EH (cell line): ENCODE measurements at places on chromosomes 1 and 21.

- no peak for DNase-seq
Measured at GRCh38 chr1:191662746-191663145, 495.5 kb upstream of the RGS18 start.

DNA sequence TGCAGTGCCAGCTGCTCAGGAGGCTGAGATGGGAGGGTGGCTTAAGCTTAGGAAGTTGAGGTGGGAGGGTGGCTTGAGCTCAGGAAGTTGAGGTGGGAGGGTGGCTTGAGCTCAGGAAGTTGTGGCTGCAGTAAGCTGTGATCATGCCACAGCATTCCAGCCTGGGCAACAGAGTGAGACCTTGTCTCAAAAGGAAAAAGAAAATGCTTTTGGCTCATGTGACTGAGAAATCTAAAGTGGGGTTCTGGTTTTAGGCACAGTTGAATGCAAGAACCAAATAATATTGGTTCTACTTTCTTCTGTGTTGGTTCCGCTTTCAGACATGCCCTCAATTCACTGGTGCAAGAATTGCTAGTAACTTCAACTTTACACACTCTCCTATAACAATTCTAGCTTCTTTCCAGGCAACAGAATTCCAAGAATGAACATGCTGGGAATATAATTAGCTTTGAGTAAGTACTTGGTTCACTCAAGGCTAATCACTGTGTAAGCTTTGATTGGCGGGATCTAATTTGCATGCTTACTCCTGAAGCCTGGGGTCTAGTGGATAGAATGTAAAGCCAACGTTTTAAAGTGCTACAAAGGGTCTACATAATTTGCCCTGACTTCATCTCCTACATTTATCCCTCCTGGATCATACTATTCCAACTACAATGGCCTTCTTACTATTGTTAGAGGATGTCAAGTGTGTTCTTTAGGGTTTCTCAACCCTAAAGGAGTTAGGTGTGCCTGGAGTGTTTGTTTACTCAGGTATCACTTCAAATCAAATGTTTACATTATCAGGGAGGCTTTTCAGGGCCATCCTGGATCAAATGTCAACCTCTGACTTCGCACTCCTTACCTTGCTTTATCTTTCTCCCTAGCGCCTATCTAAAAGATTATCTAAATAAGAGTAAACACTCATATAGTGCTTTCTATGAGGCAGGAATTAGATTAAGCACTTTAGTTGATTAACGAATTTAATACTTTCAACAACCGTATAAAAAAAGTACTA, 115.1 kb downstream of the SLC16A1 start:
- peak; percentile 25 for DNase-seq

DNA sequence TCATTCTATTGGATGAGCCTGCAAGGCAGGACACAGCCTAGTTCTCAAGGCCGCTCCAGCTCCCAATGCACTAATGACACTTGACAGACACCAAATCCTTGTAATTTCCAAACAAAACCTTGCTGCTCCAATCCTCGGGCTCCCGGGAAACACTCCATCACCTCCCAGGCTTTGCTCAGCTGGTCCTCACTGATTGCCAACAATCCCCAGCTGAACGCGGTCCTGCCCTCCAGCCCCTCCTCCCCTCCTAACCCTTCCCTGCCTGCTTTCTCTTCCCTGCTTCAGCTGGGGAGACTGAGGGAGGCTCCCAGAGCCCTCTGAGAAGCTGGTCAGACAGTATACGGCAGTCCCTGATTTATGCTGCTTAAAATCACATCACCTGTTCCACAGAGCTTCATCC, 114.4 kb upstream of the TNR start:
- DNase-seq = no peak

DNA sequence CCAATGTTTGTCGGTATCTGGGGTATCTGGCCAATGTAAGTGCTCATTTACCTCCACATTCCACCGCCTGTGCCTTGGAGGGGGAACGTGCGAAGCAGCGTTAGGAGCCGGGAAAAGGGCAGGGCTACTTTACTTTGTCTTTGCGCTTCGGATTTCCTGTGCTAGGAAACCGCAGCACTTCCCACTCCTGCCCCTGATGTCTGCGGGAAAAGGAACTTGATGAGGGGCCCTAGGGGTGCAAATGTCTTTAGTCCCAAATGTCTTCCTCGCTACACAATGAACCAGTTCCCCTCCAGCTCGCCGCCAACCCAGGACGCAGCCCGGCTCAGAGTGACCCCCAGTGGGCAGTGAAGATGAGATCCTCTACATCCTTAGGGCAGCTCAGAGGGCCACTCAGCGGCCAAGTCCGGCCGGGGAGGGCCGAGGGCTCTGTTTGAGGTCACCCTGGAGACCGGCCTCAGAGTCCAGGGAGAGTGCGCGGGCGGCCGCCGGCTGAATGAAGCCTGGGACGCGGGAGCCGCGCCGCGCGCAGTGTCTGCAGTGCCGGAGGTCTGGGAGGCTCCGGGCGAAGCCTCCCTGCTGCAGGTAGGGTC, at the start of gene DYNLT5:
Gene DYNLT5 (plus strand): TSS at position 460 of the 593 bp plus-strand sequence. CDS start 2,200 bp downstream, outside the sequence.
- peak; percentile 71 for DNase-seq

DNA sequence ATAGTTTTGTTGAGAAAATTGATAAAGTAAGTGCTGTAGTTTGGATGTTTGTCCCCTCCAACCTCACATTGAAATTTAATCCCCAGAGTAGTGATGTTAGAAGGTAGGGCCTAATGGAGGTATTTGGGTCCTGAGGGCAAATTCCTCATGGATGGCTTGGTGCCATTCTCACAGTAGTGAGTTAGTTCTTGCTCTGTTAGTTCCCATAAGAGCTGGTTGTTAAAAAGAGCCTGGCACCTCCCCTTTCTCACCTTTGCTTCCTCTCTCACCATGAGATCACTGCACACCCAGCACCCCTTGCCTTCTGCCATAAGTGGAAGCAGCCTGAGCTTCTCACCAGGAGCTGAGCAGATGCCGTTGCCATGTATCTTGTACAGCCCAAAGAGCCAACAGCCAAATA, 354.8 kb upstream of the NFIA start:
- DNase-seq = no peak

DNA sequence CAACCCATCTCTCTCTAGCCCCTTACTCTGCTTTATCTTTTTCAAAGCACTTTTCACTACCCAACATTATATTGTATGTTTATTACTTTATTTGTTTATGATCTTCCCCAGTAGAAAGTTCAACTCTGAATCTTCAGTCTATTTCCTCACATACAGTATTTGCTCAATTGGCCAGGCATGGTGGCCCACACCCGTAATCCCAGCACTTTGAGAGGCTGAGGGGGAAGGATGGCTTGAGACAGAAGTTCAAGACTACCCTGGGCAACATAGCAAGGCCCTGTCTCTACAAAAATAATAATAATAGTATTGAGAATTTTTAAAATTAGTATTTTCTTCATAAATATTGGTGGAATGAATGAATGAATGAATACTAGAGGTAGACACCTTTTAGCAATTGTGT, 1.2 kb downstream of the STPG1 start:
- no peak for DNase-seq

DNA sequence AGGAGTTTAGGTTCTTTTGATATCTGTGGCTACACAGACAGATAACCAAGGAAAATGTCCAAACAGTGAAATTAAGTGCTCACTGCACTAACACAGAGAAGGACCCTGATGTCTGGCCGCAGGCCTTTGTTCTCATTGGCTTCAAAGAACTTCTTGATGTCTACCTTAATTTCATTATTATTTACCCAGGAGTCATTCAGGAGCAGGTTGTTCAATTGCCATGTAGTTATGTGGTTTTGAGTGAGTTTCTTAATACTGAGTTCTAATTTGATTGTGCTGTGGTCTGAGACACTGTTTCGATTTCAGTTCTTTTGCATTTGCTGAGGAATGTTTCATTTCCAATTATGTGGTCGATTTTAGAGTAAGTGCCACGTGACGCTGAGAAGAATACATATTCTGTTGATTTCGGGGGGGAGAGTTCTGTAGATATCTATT, 15.2 kb upstream of the LGALS8 start:
- DNase-seq = no peak

DNA sequence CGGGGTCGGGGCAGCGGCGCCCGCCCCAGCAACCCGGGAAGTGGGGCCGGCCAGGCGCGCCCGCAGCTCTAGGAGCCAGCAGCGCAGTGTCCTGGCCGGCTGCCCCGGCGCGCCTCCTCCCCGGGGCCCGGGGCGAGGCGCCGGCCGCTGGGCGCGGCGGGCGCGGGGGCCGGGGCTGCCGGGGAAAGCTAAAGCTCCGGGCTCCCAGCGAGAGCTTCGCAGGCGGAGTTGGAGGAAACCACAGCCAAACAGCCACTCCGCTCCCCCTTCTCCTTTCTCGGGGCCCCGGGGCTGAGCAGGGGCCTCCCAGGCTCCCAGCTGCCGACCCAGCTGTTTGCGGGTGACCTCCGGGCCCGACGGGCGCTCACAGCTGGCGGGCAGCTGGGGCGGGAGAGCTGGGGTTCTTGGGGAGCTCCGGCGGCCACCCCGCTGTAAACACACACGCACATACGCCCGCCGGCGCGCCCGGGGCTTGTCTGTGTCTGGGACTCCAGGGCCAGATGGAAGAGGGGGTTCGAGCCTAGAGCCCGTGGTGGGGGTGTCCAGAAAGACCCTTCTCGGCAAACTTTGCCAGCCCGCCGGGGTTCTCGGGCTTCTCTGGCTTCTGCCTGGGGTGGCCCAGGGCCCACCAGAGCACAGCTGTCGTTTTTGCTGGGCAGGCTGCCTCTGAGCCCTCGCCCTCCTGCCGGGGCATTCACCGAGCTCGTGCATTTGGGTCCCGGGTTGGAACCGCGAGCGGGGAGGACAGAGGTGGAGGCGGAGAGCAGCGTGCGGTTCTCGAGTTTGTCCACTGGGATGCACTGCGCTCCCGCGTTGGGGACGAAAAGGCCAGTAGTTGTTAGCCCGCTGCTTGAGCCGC, 1.5 kb downstream of the AJAP1 start:
- peak; percentile 84 for DNase-seq

DNA sequence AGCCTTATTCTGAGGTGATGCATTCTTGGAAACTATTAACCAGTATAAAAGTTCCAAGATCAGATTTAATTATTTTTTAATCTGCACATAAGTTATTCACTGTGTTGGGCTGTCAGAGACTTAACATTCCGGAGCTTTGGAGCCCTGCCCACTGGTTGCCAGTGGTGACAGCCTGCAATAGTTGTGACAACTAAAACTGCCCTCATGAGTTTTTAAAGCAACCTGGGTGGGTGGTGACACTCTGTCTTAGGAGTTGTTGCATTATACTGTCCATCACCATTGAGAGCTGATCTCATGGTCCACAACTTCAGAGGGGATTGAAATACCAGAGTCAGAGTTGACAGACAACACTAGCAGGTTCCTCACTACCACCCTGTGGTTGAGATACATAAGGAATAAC, 653.9 kb upstream of the USP24 start:
- peak; percentile 61 for DNase-seq

DNA sequence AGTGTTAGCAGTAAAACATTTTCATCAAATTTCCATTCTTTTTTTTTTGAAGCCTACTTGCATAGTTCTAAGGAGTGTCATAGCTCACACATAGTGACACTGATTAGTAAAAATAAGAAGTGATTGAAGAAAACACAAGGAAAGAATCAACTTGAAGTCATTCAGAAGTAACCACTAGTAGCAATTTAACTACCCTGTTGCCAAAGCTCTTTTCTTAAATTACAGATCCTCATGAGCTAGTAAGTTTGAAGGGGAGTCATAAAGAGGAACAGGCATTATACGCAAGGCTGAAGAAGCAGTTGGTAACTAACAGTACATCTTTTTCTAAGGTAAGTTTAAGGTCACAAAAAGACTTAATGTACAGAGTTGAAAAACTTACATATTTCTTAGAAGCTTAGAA, 332.2 kb downstream of the CHRM3 start:
- no peak for DNase-seq

GRCh38 chr1:216054600-216054999, 368.6 kb downstream of the USH2A start:
- DNase-seq = no peak

DNA sequence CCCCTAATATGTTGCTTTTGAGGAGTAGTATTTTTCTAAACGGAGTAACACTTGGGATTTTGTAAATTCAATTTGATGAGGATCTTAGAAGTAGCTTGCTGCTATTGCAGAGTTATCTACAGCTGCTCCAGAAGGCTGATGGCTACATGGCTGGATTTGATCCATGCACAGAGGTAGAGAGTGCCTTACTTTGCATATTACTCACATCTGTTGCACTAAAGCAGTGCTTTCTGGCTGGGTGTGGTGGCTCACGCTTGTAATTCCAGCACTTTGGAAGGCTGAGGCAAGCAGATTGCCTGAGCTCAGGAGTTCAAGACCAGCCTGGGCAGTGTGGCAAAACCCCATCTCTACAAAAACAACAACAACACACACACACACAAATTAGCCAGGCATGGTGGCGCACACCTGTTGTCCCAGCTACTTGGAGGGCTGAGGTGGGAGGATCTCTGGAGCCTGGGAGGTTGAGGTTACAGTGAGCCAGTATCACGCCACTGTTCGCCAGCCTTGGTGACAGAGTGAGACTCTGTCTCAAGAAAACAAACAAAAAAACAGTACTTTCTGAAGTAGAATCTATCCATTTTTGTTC, 24.6 kb downstream of the RALGPS2 start:
- DNase-seq = no peak

- DNase-seq = no peak
Measured at GRCh38 chr1:3420218-3420951, 34.1 kb upstream of the ARHGEF16 start.

- peak; percentile 40 for DNase-seq
Measured at GRCh38 chr1:231272880-231273279, 31.9 kb downstream of the GNPAT start.

DNA sequence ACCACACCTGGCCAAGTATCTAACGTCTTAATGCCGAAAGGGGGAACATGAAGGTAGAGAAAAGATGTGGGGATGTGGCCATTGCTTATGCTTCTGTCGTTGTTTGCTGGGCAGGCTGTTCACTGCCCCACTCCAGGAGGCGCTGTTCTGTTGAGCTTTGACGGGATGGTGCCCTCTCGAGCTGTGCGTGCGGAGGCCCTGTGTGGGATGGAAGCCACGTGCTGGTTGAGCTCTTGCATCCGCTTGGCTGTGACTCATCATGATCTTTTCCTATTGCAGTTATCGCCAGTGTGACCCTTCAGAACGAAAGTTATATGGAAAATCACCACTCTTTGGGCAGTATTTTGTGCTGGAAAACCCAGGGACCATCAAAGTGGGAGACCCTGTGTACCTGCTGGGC, 26.3 kb downstream of the MTARC1 start:
- DNase-seq = no peak

DNA sequence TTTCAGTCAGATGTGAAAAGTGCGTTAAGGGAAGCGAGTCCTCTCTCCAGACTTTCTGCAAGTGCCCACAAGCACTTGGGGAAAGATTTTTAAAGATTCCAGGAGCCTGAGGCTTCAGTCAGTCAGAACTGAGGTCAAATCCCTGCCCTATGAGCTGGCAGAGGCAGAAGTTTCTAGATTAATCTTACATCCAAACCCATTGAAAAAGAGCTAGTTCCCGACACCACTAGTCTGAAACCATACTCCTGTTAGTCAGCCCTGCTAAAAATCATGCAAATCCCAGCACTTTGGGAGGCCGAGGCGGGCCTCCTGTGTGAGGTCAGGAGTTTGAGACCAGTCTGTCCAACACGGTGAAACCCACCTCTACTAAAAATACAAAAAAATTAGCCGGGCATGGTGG, 21.0 kb downstream of the RSPH1 start:
- DNase-seq = peak; percentile 10
